Activated T-cell treated with anti-CD3 and anti-CD28 coated beads for 48 hours (primary cell): ENCODE measurements at places on chromosomes 1 and 21.

GRCh38 chr1:210565306-210565705 lies 236.6 kb downstream of the HHAT start:
- DNase-seq = no peak

- no peak for DNase-seq
Measured at GRCh38 chr21:42289926-42290325, 25.3 kb downstream of the TFF3 start.

GRCh38 chr1:5845376-5845775 lies 146.8 kb downstream of the NPHP4 start:
- no peak for DNase-seq

- DNase-seq = no peak
Measured at GRCh38 chr1:203695116-203695515, 68.5 kb downstream of the ATP2B4 start.

GRCh38 chr21:40846587-40847411 lies at the start of gene DSCAM:
TSS of gene DSCAM (minus strand) at chr21:40847158. CDS start at chr21:40846661, 497 bp downstream.
- DNase-seq = no peak

- DNase-seq = no peak
Measured at GRCh38 chr1:44785501-44786137, 2.4 kb downstream of the BEST4 start.

- no peak for DNase-seq
Measured at GRCh38 chr1:201791051-201791778, 37.7 kb upstream of the IPO9 start.

DNA sequence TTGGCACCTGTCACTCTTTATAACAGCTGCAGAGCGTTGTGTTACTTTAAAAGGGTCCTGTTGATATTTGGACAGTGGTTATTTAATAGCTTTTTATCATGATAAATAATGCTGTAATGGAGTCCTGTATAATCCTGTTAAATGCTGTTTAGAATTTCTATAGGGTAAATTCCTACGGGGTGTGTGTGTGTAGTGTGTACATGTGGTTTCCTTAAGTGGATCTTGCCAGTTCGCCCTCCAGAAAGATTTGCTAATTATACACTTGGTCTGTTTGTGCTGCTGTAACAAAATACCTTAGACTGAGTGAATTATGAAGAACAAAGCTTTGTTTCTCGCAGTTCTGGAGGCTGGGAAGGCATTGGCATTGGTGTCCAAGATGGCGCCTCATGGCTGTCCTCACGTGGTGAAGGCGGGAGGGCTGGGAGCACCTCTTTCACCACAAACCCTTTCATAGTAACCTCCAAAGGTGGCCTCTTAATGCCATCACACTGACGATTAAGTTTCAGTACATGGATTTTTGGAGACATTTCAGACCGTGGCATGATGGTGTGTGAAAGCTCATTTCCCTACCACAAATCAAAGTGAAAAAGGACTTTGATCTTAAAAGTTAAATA lies 11.2 kb downstream of the PRMT2 start:
- no peak for DNase-seq

DNA sequence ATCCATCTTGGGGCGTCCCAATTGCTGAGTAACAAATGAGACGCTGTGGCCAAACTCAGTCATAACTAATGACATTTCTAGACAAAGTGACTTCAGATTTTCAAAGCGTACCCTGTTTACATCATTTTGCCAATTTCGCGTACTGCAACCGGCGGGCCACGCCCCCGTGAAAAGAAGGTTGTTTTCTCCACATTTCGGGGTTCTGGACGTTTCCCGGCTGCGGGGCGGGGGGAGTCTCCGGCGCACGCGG lies 282 bp upstream of the SOD1 start:
- no peak for DNase-seq

DNA sequence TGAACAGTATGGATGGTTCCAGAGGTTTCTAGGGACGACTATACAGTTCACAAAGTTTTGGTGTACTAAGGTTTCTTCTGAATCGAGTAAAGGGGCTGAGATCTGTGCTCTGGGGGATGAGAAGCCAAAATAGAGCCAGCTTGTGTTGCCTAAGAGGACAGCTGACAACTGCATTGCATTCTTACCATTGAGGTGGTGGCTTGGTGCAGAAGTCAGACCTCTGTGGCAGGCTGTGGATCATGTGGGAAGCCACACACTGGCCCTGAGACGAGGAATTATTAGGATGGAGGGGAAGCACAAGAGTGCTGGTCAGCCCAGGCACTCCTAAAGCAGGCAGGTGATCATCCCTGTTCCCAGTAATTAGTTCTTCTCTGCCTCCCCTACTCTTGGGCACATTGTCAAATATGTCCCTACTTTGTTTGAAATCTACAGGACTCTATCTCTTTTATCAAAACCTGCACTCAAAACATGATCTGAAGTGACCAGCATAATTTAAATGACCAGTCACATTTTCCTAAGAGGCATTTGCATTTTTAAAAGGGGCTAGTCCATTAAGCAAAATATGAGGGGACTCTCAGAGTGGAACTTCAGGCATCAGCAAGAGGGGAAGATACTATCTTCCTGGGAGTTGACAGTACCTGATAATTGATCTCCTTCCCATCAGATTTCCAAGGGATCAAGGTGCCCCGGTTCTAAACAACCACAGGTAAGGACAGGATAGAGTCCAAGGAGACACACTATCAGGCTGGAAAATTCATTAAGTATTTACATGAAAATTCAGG lies at the start of gene FCRLB:
FCRLB (plus strand) TSS at position 589 of the 782 bp plus-strand sequence. CDS start 1,129 bp downstream, outside the sequence.
- no peak for DNase-seq

GRCh38 chr1:205536759-205537361 lies 32.4 kb downstream of the CDK18 start:
- no peak for DNase-seq

- no peak for DNase-seq
Measured at GRCh38 chr1:42743317-42744147, 3.5 kb upstream of the CLDN19 start.

DNA sequence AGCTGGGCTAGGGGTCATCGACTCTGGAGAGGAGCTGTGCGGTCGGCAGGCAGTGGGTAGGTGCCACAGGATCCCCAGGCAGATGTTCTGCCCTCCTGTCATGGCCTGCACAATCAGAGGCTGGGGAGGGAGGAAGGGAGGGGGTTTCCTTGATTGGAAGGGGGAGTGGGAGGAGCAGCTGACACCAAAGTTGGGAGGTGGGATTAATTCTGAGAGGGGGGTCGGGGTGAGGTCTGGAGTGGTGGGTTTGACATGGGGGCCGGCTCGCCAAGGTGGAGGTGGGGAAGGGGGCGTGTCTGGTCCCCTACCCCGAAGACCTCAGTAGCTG lies 651 bp upstream of the HPCA start:
- no peak for DNase-seq

DNA sequence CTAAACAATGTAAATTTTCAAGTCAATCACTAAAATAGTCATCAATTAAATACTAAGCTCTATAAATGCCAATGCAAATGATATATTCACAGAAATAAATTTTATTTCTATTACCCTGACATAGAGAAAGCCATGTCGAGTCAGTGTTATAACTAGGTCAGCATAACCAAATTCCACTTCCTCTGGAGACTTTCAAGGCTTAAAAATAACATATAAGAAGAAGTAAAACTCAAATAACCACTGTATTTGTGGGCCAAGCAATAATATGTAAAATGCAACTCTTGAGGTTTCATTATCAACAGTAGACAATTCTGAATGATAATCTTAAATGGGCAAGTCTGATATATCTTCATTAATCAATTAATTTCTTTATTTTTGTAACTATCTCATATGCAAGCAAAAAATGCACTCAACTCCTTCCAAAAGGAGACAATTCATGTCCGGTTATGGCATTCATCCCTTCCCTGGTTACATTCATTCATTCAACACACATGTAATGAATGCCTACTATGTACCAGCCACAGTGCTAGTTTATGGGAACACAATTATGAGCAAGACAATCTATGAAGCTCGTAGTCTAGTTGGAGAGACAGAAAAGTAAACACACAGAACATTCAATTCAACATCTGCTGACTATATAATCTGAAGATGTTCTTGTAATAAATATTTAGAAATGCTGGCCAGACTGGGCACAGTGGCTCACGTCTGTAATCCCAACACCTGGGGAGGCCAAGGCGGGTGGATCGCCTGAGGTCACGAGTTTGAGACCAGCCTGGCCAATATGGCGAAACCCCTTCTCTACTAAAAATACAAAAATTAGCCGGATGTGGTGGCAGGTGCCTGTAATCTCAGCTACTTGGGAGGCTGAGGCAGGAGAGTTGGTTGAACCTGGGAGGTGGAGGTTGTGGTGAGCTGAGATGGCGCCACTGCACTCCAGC lies 37.1 kb upstream of the CAP1 start:
- no peak for DNase-seq

- no peak for DNase-seq
Measured at GRCh38 chr1:6775261-6776043, 9.8 kb upstream of the CAMTA1 start.

DNA sequence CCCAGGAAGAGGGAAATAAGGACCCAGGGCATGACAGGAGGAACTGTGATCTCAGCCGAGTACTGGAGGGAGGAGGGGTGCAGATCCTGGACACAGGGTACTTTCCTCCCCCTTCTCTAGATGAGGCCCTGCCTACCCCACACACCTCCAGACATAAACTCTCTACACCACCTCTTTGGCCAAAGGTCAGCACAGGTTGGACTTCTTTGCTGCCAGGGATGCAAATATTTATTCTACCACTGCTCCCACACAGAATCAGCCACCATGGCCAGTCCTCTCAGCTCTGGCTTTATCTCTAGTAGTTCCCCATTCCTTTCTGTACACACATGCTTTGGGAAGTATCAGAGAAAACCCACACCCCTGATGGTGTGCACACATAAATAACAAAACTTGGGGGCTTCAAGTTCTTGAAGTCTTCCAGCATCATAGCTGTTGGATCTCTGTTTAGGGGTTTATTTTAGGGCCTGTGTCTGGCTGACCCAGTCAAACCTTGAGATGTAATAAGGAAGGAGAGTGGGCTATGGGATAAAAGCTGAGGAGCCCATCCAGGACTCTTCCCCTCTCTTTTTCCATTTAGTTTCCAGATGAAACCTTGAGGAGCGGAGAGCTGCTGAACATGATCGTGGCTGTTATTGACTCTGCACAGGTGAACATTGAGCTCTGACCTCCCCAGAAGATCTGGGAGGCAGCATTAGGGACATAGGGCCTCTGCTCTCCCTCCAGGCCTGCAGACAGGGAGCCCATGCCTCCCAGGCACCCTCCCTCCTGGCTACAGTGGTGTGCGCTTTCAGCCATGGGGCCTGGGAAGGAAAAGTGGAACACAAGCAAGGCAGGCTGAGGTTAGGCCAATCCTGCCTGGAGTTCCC lies 6.7 kb upstream of the SLC27A3 start:
- DNase-seq = no peak

GRCh38 chr1:41648230-41648629 lies 163.7 kb upstream of the EDN2 start:
- no peak for DNase-seq

GRCh38 chr1:244662599-244662998 lies 9.7 kb downstream of the DESI2 start:
- DNase-seq = no peak

DNA sequence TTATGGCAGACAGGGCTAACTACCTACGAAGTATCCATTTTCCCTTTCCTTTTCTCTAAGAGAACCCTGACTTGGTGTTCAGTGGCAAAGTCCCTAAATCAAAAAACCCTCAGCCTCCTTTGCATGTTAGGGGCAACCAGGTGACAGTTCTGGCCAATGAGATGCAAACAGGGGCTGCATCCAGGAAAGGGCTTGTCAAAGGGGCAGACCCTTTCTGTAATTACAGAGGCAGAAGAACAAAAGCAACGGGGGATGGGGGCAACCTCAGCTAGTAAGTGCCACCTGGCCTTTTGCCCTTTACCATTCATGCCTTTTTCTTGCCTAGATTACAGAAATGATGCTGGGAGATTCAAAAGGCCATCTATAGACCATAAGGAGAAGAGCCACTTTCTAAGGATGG lies 34.4 kb downstream of the GLUL start:
- DNase-seq = no peak

- no peak for DNase-seq
Measured at GRCh38 chr1:232940262-232940661, 10.1 kb upstream of the NTPCR start.

DNA sequence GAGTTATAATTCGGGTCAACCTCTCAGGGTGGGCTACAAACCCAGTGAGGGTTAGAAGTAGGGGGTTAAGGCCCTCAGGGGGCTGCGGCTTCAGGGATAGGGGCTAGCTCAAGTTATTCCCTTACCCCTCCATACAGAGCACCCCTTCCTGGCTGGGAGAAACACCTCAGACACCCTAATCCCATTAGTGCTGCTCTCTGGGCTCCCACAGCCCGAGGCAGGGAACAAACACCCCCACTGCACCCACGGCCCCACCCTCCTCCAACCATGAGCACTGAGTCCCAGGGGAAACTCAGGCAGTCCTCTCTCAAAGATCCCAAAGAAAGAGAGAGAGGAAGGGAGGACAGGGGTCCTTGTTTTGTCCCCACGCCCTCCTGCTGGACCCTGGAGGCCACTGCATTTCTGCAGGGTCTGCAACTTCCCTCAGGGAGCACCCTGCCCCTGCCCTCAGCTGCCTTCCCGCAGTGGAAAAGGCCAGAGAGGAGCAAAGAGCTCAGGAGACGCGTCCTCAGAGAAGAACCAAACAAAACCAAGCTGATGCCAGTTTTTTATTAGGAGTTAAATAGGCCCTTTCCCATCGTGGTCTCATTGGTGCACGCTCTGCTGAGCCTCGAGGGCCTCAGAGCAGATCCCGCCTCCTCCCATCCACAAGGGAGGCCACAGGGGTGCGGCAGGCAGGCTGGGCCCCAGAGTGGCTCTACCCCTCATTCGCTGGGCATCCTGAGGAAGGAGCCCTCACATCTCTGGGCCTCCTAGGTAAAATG lies 1.4 kb upstream of the S100A4 start:
- no peak for DNase-seq

DNA sequence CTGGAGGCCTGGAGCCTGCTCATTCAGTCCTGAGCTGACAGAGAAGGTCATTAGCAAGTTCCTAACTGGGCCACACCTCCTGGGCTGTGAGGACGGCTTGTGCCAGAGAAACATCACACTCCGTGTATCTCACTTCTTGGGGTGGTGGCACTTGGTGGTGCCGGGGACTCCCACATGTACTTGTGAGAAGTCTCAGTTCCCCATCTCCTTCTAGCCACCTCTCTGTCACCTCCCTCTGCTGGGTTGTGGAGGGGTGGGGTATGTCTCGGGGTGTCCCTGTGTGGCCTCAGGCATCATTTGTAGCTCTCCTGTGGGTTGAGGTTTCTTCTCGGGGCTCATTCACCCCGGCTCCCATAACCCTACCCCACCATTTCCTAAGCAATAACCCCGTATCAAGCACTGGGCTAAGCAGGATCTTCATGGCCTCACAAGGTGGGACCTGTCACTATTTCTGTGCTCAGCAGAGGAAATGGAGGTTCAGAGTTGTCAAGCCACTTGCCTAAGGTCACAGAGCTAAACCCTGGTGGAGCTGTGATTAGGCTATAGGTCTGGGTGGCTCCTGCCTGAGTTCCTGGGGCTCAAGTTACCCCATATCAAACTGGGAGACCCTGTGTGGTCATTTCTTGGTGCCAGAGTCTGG lies 62.5 kb downstream of the UBIAD1 start:
- no peak for DNase-seq

- no peak for DNase-seq
Measured at GRCh38 chr1:15224259-15224869, 22.7 kb upstream of the FHAD1 start.

DNA sequence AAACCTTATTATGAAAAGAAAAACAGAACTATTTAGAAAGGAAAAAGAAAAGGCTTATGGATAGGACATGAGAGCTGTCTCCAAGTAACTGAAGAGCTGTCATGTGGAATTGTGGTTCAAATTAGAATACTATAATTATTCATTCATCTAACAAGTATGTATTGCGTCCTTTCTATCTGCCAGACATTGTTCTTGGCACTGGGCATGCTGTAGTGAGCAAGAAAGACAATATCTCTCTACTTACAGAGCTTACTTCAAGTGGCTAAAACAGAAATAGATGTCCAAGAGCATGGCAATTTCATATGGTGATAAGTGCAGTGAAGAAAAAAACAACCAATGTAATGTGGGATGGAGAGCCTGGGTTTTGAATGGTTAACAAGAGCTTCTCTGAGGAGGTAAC lies 413.0 kb downstream of the DPYD start:
- DNase-seq = no peak
